ENCODE measurements at places on chromosomes 5 and 9.

DNA sequence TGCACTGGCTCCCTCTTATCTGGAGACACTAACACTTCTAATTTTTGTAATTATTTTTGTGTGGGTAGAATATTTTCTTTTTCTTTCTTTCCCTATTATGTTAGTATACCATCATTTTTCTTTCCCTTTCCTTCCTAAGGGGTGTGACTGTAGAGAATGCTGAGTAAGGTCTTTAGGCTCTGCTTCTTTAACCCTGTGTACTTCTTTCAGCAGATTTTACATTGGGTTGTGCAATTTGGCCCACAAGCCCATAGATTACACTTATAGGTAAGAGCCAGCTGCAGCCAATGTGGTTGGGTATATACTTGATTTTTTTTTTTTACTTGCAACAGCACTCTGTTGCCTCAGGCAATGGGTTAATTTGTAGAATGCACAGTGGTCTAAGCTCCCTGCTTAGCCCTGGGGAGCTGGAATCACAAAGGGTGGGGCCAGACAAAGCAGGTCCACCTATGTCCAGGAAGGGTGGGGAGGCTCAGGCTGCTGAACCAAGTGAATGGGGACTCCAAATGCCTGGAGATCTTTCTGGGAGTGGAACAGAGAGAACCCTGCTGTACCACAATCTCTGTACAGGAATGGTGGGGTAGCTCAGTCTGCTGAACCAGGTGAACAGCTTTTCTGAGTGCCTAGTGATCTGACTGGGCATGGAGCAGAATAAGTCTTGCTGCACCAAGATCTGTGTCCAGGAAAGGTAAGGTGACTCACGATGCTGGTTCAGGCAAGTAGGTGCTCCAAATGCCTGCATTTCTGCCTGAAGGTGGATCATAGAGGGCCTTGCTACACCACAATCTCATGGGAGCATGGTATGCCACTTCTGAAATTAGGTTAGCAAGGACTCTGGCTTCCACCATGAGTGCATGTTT lies 64.9 kb downstream of the SLC25A46 start:
- DNase-seq: no peak

DNA sequence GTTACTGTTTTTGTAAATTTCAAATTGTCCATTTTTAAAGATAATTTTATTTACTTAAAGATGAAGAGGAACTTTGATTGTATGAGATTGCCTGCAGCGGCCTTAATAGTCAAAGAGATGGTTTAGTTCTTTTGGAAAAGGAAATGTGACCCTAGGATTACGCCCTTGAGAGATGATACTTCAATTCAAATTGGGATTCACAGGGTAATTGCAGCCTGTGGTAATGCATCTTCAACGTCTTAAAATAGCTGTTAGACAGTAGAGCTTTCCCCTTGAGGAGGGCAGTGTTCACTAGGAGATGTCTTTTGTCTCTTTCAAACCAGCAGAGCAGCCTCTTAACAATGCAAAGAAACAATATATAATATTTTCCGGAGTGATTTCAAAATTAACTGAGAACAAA lies 127.1 kb downstream of the TAF11L14 start:
- DNase-seq: no peak

DNA sequence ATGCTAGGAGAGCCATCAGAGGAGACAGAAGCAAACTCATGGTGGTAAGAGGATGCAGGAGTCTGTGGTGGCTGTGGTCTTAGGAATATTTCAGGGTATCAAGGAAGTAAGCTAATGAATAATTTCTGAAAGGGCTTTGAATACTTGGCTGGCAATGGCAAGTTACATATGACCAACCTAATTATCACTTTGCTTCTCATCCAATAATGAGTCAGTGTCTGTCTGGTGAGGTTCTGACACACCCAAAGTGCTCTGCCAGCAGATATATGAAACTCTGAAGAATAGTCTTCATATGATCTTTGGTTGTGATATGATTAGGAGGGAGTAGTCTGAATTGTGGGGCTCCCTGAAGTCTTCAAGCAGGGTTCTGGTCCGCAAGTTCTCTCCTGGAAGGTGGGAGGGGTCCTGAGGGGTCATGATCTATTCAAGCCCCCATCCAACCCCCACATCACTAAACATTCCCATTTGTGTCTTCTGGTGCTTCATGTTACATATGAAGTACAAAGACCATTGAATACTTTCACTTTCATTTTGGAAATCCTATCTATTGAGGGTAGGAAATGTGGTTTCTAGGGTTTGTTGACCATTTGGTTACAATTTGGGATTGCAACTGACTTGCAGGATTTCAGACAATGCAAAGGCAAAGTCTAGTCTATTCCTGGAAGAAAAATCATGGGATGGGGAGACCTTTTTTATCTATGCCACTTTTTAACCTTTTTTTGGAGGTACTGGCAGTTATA lies 199.9 kb upstream of the CDKN2B start:
- no peak for DNase-seq

DNA sequence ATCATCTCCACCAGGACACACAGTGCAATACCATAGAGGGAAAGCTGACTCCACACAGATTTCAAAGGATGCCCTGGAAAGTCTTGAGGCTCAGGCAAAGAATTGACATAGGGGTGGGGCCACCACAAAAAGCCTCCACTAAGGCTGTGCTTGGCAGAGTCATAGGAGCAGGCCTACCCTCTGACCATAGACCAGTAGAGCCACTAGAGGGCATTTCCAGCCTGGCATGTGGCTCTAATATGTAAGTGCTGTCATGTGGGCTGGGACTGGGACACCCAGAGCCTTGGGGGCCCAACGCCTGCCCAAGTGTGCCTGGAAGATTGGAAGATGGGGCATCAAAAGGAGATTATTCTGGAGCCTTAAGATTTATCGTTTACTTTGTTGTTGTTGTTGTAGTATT lies 726.0 kb downstream of the DNAH5 start:
- DNase-seq: no peak

DNA sequence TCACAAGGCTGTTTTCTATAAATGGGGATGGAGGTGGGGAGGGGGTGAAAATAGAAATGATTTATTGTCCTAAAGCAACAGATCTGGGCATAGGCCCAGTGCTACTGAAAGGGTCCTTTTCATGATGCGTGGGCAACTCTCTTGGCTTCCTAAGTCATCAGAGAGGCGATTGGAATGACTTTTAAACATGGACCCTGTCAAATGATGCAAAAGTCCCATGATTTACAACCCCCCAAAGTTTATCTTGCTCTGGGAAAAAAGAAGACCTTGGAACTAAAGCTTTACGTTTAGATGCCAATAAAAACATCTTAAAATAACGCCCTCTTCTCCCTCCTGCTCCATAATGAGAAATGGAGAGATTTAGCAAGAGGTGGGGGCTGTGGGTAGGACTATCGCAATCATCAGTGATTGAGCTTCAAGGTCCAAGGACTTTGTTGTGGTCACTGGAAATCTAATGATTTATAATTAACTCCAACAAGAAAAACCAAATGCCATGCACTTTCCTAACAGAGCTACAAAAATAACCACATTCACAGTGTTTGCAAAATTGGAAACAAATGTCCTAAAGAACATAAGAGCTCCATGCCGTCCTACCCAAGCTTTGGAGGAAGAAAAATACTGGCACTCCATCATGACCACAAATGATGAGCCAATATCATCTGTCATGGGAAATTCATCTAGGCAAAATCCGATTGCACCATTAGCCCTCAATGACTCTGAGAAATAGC lies 167.5 kb upstream of the CLINT1 start:
- no peak for DNase-seq

DNA sequence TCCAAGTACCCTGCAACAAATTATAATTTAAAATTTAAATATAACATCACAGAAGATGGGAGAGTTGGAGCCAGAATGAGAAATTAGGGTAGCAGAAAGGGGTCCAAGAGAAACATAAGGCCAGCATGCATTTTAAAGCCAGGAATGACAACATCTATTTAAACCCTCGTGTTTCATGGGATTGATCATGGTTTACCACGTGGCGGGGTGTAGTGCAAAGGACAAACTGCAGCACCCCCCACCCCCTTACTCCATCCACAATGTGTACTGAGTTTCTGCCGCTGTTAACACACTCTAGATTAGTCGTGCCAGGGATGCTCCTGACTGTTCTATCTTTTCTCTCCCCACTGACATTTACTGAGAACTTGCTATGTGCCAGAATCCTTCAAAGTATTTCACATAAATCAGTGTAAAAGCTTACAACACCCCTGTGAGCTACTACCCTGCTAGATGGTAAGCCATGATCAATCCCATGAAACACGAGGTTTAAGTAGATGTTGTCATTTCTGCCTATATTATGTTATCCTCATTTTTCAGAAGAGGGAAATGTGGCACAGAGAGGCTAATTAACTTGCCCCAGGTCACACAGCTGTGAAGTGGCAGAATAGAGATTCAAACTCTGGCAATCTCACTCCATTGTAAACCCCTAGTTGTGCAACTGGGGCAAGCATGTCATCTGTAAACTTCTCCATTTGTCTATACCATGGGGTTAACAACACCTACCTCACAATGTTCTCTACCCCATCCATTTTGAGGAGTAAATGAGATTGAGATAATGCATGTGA lies 136.3 kb downstream of the ENTREP1 start:
- no peak for DNase-seq

Data from anterior cingulate cortex (tissue), 58 donors.